Panc1 (cell line): ENCODE measurements at places on chromosomes 12 and 14.

- peak; percentile 10 for DNase-seq
These were observed 45.1 kb upstream of the HMGA2 start for GRCh38 chr12:65779091-65779642.

GRCh38 chr14:87149583-87150354 is 843.2 kb downstream of the GALC start:
- no peak for DNase-seq

DNA sequence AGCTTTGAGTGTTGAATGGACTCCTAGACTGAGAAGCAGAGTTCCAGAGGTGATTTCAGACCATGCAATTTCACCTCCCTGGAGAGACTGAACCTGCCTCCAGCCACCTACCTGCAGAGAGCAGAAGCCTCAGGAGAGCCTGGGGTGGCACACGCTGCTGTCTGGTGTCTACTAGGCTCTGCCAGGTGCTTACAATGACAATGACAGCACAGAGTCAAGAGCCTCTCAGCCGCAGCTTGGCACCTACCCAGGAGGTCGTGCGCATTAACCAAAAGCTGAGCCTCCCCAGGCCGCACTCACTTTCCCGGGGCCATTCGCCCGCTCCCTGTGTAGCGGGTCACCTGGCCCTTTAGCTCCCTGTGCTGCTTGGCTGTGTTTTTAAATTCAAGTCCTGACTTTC is 63.2 kb downstream of the TESC start:
- DNase-seq, result no peak

- DNase-seq, result no peak
These were observed 16.6 kb upstream of the IFI27L2 start for GRCh38 chr14:94145902-94146527.

GRCh38 chr14:54172114-54172513 is 215.5 kb upstream of the BMP4 start:
- DNase-seq, result no peak
